Effector memory CD4-positive, alpha-beta T cell (primary cell): ENCODE measurements at places on chromosomes 16 and 17.

DNA sequence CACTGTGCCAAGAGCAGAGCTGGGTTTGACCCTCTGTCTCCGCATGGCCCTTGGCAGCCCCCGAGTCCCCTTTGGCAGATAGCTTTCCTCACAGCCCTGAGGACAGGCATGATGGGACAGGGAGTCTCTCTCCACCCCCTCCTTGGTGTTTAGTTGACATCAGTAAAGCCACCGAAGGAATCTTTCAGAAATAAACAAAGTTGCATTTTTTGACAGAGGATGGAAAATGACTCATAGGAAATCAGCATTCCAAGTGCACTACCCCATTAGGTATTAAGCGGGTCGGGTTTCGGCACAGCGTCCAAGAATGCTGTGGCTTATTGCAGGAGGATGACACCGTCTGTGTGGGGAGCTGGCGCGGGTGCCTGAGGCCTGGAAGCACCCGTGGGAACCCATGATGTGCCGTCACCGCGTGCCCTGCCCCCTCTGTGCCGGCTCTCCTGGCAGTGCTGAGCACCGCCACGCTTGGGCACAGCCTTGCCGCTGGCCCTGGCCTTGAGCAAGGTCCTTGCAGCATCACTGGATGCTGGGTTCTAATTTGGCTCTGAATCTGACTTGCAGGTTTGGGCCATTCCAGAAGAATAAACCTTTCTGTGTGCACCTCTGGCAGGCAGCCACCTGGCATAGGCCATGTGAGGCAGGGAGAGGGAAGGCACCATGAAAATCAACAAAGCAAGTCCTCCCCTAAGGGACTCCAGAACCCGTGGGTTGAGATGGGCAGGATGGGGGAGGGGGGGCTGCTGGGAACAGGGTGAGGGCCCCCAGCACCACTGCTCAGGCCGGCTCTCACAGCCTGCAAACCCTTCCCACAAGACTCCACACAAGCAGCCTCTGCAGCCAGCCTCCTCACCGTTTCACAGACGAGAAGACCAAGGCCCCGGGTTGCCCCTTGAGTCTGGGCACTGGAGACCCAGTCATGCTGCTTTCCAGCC, 50.5 kb upstream of the ZNF469 start:
- DNase-seq: no peak

GRCh38 chr17:19986941-19987861, 9.6 kb upstream of the AKAP10 start:
- no peak for DNase-seq

GRCh38 chr17:47270946-47271705, 17.5 kb downstream of the ITGB3 start:
- no peak for DNase-seq

DNA sequence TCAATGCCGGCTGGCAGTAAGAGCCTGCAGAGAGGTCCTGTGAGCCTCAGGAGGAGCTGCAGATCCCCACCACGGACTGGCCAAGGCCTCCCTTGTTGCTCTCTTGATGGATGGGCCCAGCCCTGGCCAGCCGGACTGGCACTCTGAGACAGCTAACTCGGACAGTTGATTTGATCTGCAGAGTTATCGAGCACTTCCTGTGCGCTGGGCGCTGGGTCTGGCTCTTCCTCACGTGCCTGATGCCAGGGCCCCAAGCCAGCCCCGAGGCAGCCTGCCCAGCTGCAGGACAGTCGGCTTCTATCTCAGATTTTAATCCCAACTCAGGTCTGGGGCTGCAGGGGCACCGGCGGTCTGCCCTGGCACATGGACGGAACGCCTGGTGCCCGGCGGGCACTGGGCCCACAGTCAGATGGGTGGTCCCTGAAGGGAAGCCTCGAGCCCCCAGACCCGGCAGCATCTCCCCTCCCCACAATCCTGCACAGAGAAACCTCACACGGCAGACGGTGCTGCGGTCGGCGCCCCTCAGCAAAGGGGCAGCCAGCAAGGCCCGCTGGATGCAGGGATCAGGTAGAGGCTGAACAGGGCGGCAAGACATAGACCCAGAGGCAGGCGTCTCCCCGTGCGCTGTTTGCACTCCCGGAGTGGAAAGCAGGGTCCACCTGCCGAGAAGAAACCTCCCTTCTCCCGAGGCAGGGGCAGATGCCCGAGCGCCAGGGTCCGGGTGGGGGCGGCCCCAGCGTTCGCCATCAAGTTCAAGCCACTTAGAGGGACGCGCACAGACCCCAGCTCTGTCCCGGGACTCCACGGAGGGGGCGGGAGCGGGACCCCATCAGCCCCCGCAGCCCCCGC, 34.0 kb downstream of the TIMM22 start:
- no peak for DNase-seq
